ENCODE measurements at places on chromosomes 3 and 15.

GRCh38 chr3:141632779-141633374 is 105.2 kb upstream of the RNF7 start:
- DNase-seq = no peak

DNA sequence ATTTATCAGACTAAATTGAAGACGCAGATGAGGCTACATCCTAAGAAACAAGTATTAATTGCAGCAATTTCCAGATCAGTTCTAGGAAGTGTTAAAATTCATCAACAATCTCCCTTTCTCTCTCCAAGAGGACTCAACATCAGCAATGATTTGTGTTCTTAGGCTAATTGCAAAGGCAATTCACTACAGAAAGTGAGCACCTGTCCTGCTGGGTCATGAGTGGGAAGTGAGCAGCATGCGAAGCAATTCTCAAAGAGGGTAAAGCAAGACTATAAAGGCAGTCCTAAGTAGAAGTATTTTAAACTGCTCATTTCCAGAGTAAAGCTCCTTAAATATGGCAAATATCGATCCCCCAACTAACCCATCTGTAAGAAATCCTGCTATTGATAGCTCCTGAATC is 1191.0 kb upstream of the ALCAM start:
- no peak for DNase-seq

GRCh38 chr3:196971094-196971698 is 2.6 kb upstream of the PIGZ start:
- DNase-seq = no peak

GRCh38 chr3:16374047-16374934 is 109.3 kb downstream of the OXNAD1 start:
- DNase-seq = no peak

- DNase-seq = no peak
Measured at GRCh38 chr15:60394689-60395097, 3.1 kb downstream of the ANXA2 start.

- no peak for DNase-seq
Measured at GRCh38 chr3:35724106-35724505, 84.8 kb downstream of the ARPP21 start.

- no peak for DNase-seq
Measured at GRCh38 chr3:29099296-29099695, 181.6 kb upstream of the RBMS3 start.

DNA sequence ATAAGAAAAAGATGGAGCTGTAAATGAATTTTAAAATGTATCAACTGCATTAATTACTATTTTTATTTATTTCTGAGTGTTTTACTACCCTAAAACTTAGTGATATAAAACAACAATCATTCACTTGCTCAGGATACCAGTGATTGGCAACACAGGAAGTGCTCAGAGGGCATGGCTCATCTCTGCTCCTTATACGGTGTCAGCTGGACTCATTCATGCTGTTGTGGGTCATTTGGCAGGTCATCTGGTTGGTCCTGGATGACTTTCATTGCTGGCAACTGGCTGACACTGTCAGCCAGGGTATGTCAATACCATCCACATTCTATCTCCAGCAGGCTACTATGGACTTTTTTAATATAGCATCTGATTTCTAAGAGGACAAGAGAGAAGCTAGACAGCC is 689.6 kb upstream of the NECTIN3 start:
- DNase-seq = no peak

DNA sequence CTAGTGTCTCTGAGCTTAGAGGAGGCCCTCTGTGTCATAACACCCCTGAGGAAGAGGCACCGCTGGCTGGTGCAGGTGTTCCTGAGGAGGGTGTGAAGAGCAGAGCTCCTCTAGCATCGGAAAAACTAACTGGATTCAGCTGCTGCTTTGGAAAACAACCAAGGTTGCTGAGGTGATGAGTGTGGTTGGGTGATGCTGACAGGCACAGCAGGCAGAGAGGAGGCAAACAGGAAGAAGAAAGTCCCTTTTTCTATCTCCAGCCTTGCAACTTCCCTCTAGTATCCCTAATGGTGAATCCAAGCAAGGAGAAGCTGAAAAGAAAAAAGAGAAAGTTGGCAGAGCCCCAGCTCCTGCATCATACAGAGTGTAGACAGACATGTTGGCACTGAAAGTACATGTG is 3.8 kb upstream of the OR4F15 start:
- no peak for DNase-seq

All from stimulated activated CD4-positive, alpha-beta T cell treated with anti-CD3 and anti-CD28 coated beads, Interleukin-12 subunit alpha, Interleukin-12 subunit beta, amount 100 ng/mL, for 24 hours (primary cell).